SJCRH30 (cell line): ENCODE measurements at places on chromosomes 6 and 20.

DNA sequence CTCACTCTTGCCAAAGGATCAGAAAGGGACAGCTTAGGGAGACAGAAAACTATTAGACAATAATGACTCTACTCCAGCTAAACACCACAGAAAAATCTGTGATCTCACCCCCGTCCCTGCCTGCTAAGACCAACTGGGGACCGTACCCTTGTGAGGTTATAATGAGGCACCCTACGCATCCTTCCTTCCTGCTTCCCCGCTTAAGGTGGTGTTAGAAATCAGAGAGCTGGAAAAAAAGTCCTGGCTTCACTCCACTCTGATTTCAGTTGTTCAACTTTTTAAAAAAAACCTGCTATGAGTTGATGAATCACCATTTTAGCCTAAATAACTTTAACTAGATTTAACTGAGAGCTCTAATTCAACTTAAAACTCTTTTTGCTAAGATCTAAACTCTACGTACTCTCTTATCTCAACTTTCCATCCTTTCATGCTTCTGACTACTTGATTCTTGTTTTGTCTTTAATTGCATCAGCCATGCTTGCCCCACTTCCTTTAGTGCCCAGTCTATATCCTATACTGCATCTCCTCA is 35.8 kb upstream of the TMEM14A start:
- DNase-seq: no peak

DNA sequence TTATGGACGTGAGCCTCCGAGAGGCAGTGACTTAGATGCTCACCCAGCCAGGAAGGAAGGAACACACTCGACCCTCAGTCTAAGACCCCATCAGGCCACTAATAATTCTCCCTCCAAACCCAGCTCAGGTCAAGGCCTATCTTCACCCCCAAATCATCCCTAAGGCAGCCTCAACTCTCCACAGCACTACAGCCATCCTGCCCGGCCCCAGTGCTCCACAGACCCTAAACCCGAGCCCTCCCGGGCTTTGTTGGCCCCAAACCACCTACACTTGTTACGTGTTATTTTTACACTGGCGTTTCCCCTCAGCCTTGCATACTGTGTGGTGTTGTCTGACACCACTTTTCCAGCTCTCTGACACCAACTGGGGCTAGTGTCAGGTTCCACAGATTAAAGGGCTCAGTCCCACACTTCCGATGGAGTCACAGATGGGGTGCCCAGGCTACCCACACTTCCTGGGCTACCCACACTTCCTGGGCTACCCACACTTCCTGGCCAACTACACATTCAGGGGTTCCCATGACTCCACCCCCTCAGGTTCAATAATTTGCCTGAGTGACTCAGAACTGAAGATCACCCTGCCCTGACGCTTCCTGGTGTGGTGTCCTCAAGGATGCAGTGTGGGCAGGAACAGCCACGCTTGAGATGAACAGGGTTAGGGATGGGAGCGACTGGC is 25.3 kb downstream of the RBCK1 start:
- DNase-seq: peak; percentile 28

- DNase-seq: no peak
Measured at GRCh38 chr6:36132246-36132895, 2.1 kb downstream of the MAPK13 start.

DNA sequence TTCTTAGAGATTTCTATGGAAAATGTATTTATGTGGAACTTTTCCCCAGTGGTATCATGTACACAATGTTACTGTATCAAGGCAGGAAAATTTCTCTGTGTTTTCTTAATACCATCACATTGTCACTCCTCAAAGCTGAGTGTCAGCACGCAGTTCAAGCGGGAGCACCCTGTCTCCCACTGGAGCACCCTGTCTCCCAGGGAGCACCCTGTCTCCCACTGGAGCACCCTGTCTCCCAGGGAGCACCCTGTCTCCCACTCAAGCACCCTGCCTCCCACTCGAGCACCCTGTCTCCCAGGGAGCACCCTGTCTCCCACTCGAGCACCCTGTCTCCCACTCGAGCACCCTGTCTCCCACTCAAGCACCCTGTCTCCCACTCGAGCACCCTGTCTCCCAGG is 51.3 kb downstream of the PSMG4 start:
- no peak for DNase-seq

DNA sequence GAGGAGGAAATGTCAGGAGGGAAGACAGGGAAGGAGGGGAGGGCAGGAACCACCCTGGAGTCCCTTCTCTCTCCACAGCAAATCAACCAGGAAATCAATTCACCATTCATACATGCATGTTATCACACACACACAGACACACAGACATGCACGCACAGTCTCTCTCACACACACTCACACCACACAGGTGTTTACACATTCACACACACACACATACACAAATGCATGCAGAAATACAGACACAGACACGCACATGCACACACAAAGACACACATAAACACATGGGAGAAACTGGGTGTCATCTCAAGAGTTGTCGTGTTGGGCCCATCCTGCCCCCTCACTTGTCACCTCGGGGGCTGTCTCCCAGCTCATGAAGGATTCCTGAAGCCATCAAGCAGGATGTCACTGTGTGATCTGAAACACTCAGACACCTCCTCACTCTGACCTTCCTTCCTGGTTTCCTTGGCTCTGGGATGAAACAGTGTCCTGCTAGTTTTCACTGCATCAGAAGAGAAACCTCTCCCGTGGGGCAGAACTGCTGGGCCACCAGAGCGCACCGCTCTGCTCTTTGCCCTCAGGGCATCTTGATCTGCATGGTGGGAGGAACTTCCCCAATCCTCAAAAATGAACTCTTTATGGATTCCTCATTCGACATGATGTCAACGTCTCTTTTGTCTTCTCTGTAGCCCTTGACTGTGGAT is 9.2 kb downstream of the RAET1G start:
- no peak for DNase-seq

DNA sequence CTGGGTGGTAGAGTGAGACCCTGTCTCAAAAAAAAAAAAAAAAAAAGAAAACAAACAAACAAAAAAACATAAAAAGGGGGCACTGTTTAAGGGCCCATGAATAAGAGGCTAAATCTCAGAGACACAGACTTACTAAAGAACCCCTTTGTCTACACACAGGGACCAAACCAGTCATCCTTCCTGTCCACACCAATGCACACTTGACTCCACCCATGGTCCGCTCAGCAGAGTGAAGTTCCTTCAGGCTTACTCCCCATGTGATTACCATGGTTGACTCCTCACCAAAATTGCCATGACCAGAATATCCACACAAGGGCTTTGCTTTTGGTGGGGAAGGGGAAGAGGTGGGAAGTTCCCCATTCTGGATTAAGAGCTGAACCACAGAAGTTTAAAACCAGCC is 19.4 kb upstream of the REPS1 start:
- DNase-seq: no peak

GRCh38 chr6:144895313-144896278 is 610.5 kb downstream of the UTRN start:
- no peak for DNase-seq

GRCh38 chr6:149723771-149724417 is 6.0 kb upstream of the LATS1 start:
- DNase-seq: peak; percentile 64

DNA sequence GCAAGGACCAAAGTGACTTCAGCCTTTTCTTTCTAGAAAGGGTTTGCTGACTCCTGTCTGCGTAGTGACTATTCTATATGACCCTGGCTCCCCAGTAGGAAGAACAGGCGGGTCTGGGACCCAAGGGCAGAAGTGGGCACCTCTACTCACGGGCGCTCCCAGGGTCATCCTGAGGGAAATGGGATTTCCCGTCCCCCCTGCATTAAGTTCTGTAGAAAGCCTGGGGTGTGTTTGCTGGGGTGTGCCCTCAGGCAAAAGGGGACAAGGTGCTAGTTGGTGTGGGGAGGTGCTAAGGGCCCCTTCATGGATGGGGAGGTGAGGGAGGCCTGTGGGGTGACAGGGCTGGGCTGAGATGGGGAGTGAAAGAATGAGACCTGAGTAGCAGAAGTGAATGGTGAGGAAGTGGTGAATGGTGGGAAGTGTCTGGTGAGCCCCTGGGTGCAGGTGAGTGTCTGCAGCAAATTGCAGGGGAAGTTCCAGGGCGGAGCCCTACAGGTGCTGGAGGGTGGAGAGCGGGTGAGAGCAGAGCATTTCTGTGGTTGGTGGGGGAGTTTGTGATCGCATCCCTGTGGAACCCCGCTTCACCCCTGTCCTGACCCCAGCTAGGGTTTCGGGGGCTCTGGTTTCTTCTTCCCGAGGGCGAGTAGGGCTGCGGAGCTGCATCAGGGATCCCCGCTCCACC is 21.1 kb downstream of the RAET1L start:
- no peak for DNase-seq

DNA sequence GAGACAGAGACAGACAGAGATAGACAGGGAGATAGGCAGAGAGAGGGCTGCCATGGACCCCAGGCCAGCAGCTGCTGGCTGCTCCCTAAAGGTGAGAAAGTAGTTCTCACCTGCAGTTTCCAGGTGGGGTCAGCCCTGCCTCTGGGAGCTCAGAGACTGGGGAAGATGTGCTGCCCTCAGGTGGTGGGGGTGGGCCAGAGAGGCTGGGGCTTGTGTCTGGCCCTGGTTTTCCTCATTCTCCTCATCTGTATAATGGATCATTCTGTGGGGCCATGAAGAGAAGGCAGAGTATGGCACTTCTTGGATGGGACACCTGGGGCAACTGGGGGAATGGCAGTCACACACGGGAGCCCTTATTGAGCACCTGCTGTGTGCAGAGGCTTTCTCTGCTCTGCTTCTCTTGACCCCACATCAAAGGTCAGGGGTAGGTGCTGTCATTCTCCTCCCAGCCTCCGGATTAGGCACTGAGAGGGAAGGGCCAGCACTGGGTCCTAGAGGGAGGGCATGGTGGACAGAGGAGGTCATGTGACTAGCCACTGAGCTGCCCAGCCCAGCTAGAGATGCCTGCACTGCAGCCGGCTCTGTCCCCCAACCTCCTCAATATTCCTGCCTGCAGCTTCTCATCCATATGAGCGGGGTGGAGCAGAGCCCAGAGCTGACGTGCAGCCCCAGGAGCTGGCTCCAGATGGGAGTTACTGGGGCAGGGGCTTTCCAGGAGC is 4.1 kb downstream of the ANGPT4 start:
- DNase-seq: no peak

- DNase-seq: no peak
Measured at GRCh38 chr6:157304899-157305663, 18.2 kb downstream of the TMEM242 start.

- DNase-seq: no peak
Measured at GRCh38 chr6:29975561-29975907, 33.2 kb downstream of the HLA-A start.

GRCh38 chr20:19205981-19206396 is 6.5 kb upstream of the SLC24A3 start:
- peak; percentile 57 for DNase-seq

DNA sequence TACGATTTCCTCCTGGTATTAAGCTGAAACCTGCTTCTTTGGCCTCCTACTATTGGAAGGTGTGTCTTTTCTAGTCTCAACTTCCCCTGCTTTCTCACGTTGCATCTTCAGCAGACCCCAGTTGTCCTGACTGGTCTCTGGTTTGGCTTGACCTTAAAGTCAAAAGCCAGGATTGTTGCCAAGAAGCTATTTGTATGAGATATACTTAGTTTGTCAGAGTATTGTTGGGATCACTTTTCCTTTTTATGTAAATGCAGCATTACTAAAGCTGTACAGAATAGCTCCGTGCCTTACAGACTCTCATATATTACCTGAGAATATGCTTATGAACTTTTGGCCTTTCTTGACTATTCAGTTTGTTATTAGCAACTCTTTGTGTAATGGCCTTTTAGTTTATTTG is 61.1 kb downstream of the TSPYL4 start:
- DNase-seq: no peak

DNA sequence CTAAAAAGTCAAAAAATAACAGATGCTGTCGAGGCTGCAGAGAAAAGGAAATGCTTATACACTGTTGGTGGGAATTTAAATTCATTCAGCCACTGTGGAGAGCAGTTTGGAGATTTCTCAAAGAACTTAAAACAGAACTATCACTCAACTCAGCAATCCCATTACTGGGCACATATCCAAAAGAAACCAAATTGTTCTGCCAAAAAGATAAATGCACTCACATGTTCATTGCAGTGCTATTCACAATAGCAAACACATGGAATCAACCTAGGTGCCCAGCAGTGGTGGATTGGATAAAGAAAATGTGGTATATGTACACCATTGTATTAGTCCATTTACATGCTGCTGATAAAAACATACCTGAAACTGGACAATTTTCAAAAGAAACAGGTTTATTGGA is 116.0 kb upstream of the VGLL2 start:
- no peak for DNase-seq

DNA sequence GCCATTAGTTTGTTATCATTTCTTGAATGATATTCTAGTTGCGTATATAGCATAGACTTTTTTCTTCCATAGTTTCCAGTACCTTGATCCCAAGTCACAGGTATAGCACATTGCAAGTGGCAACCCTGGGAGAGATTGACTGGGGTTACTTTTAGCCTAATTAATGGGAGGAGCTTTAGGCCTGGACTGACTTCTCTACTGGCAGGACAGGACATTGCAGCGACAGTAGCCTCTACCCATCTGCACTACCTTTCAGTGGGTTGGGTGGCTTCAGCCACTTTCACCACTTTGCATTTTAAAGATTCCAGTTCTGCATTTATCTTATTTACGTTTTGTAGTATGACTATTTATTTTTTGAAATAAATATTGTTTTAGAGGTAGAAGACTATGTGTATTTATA is 320.3 kb downstream of the RIMS1 start:
- DNase-seq: no peak

DNA sequence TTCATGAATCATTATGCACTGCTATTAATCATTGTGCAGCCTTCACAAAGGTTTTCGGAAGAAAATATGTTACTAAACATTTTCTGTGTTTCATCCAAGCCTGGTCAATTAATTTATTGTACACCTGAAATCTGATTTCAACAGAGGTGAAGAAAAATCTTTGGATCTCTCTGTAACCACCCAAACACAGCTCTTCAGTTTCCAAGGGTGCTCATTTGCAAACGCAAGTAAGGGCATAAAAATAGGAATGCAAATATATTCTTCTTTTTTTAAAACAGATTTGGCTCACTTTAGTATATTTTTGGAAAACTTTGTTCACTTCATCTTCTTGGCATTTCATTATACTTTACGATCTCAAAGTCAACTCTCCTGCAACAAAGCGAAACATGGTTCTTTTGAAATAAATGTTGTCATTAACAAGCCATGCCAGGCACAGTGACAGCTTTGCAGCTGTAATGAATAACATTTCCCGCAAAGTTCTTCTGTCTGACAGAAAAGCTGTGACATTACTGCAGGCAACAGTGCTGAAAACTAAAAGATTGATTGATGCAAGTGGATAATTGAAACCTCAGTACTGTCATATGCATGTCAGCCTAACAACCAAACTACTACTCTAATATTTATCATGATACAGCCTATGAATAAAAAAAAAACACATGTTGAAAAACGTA is 348.3 kb downstream of the FRK start:
- no peak for DNase-seq

DNA sequence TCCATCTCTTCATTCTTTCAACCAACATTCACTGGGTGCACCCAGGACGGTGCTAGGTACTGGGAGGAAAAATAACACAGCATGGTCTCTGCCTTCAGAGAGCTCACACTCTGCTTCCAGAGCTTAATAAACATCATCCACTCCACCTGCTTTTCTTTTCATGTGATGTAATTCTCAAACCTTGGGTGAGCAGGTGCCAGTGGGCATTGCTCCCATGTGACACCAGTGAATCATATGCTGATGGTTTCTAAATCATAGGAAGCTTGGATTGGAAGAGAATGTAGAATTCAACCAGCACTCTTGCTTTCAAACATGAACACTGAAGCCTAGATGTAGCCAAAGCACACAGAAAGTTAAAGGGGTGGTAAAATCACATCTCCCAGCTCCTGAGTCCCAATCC is 189.8 kb downstream of the FOXA2 start:
- no peak for DNase-seq

GRCh38 chr6:105459864-105460263 is 57.0 kb upstream of the PREP start:
- DNase-seq: no peak
